GM12892 (cell line): ENCODE measurements at places on chromosomes 12 and 14.

GRCh38 chr14:96078625-96079016 is 39.5 kb downstream of the C14orf132 start:
- no peak for DNase-seq

GRCh38 chr12:88420457-88420856 is 159.8 kb downstream of the KITLG start:
- DNase-seq: no peak

- no peak for DNase-seq
These were observed 298.1 kb upstream of the FOXG1 start for GRCh38 chr14:28468191-28469151.

DNA sequence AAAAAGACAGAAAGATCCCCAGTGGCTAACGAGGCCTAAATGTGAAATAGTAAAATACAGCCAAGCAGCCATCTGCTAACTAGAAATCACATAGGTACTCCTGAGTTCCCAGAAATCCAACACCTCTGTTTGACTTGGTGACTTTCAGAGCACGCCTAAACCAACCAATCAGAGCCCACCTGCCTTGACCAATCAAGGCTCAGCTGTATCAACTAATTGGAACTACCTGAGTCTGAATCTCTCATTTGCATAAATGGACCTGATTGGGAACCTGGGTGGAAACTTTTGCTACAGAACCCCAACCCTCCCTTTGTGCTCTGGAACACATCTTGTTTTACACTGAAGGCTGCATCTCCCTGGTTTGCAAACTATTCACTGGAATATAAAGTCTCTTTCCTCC is 5.1 kb upstream of the TCL1B start:
- DNase-seq: no peak

- DNase-seq: no peak
These were observed 26.0 kb upstream of the TMTC2 start for GRCh38 chr12:82660541-82661325.

DNA sequence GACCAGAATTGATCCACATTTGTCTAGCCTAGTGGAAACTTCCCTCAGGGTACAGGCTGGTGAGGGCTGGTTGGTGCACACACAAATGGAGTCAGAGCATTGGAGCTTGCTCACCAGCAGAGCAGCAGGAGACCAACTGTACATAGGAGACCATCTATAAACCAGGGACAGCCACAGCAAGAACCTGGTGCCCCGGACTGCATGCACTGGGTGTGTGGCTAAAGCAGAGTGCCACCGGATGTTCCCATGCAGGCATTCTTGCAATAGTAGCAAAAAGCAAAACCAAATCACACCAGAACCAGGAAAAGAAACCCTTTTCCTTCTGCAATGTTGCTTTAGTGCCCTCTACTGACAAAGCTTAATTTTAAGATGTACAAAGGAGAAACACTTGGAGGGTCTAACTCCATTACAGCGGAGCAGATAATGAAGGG is 136.4 kb downstream of the MDGA2 start:
- DNase-seq: no peak

DNA sequence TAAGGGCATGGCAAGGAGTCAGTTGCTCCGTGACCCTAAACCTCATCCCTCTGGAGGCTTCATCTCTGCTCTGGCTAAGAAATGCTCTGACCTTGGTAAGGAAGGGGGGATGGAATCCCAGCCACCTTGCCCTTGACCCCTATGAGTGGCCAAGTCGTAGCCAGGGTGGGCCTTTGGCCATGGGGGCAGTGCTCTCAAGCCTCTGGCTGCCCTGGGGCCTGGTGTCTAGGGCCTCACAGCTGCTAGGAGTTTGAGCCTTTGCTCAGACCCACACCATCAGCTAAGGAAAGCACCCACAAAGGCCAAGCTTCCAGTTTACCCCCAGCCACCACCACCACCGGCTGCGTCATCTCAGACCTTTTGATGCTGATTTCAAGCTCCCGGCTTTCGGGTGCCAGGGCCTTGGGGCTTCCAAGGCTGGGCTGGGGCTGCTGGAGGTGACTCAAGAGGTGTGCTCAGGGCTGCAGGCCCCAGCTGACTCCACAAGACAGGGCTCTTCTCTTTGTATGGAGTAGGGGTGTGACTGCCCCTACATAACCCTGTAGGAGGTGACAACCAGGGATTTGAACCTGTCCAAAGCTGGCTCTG is 3.7 kb downstream of the ASB2 start:
- DNase-seq: no peak

- DNase-seq: no peak
These were observed 56.0 kb upstream of the HECTD1 start for GRCh38 chr14:31263485-31264133.

DNA sequence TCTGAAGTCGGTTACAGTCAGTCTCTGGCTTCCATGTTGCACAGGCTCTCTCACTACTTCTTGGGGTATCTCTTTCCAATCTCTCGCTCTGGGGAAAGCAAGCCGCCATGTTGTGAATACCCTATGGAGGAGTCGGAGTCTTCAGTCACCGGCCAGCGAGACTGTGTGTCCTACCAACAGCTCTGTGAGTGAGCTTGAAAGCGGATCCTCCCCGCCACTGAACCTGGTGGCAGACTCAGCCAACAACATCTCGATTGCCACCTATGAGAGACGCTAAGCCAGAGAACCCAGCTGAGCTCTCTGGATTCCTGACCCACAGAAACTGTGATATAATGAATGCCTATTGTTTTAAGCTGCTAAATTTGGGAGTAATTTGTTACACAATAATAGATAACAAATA is 51.5 kb downstream of the SLC15A4 start:
- no peak for DNase-seq

DNA sequence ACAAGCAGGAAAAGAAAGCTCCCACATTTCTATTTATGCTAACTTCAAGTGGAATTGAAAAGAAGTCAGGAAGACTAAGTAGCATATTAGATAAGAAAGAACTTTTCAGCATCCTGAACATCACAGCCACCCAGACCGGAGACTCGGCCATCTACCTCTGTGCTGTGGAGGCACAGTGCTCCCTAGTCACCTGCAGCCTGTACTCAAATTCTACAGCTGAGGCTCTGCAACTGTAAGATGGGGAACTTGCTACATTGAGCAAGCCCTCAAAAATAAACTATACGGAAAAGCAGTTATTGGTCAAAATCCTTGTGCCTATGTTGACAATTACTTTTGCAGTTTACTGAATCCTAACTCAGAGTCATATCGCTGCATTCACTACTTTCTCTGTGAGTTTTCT is 361.9 kb downstream of the DAD1 start:
- no peak for DNase-seq

DNA sequence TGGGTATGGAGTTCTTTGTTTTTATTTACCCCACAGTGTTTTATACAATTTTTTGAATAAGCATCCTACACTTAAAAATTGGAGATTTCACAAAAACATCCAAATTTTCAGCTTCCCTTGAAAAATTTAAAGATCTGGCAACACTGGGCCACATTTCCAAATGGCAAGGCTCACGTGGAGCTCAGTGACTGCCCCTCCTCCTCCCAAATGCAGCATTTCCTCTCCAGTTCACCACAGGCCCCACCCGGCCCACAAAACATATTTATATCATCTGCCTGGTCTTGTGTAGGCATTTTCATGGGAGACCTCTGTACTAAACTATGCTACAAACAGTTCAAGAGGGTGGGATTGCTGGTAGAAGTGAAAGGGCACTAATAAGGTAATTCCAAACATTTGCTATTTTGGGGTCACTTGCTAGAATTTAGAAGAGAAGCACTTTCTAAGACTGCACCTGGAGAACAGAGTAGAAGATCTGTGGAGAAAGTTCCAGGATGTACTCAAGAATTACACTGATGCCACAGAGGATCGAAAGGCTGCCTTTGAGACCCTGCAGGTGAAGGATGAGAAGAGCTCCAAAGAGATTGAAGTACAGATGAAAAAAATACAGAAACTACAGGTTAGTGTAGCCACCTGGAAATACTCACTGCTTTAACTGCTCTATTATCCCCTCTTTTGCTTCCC is 7.3 kb downstream of the FKBP11 start:
- no peak for DNase-seq

DNA sequence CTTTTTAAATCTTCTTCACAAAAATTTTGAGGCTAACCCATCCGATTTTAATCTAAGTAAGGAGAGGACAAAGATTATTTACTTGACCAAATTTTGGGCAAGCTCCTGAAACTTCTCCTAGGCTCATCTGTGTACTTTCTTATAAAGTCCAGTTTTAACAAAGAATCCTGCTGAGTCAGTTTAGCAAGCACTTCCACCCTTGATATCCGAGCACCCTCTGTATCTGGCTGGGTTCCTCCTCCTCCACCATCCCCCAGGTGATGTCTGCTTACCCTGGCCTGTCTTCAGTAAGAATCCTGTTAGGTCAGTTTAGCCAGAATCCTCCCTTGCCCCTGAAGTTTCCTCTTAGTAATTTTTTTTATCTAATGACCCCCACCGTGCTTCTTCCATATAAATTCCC is 140.5 kb downstream of the PHLDA1 start:
- DNase-seq: no peak

- DNase-seq: no peak
These were observed 972 bp upstream of the DCTN2 start for GRCh38 chr12:57548013-57548315.

DNA sequence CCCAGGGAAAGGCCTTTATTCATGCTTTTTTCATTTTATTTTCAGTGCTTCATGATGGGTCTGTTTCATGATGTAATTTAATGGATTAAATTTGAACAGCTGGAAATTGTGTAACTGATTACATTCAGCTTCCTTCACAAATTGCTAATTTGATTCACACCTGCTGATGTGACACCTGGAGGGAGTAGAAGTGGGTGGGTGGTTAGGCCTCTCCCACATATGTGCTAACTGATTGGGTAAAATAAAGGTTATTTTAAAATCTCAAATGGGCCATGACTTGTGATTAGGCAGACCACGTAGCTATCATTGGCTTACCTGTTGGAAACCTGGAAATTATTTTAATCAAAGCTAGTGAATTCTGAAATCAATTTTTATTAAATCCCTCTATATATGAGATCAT is 142.1 kb downstream of the GXYLT1 start:
- no peak for DNase-seq

DNA sequence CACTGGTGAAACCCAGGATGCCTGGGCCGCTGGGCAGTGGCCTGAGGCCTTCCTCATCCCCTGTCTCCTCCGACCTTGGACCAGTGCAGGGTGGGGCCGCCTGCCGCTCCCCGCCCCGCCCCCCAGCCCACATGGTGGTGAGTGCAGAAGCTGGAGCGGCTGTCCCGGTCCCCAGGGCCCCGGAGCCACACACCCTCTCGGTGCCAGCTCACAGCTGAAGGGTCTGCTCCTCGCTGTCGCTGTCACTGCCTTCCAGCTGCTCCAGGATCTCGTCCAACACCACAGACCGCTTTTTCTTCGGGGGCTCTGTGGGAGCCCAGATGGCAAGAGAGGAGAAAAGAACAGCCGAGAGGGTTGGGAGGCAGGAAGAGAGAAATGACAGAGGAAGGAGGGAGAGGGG is 143.1 kb downstream of the RBM19 start:
- DNase-seq: no peak

DNA sequence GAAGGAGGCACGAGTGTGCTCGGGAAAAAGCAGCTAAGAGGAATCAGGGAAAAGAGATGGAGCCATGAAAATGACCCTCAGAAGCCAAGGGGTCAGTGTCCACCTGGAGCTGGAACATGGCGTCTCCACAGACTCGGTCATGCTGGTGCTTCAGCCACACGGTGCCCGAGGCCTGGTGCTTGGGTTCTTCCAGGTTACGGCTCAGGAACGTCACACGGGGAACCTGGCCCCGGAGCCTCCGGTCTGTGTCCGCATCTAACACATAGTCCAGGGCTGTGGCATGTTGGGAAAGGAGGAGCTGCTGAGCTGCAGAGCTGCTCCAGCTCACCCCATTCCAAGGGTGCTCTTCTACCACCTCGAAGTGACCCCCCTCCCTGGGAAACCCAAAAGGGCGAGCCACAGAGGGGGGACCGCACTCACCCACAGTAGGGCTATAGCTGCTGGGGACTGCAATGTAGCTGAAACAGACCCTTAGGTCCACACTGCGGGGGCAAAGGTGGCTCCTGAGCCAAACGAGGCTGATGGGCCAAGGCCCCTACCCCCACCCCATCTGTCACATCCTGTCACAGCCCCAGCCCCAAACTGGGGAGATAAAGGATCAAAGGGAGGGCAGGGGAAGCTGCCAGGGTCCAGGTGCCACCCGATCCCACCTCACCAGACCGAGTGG is 10.8 kb downstream of the ITGA7 start:
- peak; percentile 5 for DNase-seq

GRCh38 chr14:62691647-62692489 is 353.4 kb downstream of the KCNH5 start:
- no peak for DNase-seq

- no peak for DNase-seq
These were observed 122.2 kb downstream of the NCOR2 start for GRCh38 chr12:124445121-124445718.

- no peak for DNase-seq
These were observed 356.7 kb downstream of the ETNK1 start for GRCh38 chr12:22981711-22982110.

DNA sequence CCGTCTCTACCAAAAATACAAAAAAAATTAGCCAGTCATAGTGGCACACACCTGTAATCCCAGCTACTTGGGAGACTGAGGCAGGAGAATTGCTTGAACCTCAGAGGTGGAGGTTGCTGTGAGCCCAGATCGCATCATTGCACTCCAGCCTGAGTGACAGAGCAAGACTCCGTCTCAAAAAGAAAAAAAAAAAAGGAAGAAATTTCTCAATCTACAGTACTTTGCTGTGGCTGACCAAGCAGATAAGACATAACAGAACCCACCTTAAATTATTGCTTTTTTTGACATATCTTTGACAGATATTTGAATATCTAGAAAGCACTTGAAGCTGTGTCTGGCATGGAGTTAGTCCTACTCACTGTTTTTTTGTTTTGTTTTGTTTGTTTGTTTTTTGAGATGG is 34.9 kb upstream of the HNF1A start:
- DNase-seq: no peak

DNA sequence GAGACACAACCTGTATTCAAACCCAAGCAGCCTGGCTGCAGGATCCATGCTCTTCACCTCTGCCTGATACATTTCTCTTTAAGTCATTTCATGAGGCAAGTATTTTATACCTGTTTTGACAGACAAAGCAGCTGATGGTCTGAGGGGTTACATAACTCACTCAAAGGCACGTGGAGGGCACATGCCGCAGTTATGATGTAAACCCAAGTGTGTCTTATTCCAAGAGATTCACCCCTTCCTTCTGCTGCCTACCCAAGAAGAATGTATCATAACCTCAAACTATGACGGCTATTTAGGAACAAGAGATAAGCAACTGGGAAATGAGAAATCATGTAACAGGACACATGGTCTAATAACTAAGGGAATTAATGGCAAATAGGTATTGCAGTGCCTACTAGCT is 329.8 kb upstream of the TMPO start:
- DNase-seq: no peak

DNA sequence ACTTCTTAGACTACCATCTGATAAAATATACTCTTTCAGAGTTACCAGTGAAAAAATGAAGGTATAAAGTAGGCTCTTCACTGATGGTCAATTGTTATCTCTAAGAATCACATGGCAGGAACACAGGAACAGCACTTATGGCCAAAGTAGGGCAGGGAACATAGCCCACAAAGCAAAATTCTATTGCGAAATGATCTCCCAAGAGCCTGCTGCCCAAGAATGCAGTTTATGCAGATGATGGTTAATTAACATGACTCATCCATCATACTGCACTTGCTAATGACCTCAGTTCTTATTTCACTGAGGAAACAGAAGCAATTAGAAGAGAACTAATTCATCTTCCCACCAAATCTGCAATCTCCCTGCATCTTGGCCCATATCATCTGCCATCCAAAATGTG is 133.8 kb downstream of the SLC2A13 start:
- DNase-seq: no peak

- no peak for DNase-seq
These were observed 1.9 kb downstream of the GPHN start for GRCh38 chr14:66509874-66510273.
